NCI-H2029 (cell line): ENCODE measurements at places on chromosomes 13 and 19.
A peak's percentile ranks its signal among the peaks of the same experiment; 100 is the strongest.

- no peak for DNase-seq
Observed at GRCh38 chr19:42290523-42291434, 11.2 kb upstream of the PRR19 start.

DNA sequence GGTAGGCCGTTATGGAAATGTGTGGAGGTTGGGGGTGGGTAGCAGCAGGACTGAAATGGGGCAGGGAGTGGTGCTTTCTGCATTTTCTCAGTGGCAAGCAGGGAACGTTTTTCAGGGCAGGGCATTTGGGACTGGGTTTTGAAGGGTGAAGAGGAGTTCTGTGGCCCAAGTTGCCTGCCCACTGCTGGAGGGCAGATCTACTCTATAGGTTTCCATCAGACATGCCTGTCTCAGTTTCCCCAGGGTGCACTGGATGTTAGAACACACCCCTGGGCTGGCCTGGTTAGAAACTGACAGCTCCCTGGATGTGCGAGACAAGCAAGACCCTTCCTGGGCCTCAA is 870 bp upstream of the GRIN3B start:
- DNase-seq: no peak

GRCh38 chr19:5360003-5360780 is 19.6 kb upstream of the PTPRS start:
- peak; percentile 49 for DNase-seq

DNA sequence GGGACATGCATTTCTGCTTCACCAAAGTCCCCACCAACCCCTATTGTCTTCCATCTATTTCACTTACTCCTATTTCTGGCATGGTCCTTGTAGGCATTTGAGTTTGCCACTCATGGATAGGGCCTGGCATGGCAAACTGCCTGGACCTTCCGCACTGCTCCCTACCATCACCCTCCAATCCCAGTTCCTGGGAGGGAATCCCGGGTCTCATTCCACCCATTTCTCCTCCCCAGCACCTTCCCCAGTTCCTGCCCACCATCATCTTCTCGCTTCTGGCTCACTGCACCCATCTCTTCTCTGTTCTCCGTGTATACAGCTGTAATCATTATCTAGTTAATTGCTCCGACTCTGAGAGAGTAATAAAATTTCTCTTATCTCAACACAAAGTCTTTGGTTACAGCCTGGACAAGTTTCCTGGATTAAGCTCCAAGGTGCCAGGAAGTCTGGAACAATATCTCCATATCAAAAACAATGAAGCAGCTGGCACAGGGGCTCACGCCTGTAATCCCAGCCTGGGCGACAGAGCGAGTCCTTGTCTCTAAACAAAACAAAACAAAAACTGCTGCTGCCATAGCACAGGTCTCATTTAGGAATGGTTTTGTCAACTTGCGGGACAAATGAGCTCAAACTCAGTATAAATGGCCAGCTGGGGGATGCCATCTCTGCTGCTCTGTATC is 17.0 kb upstream of the COX7A1 start:
- DNase-seq: peak; percentile 88

DNA sequence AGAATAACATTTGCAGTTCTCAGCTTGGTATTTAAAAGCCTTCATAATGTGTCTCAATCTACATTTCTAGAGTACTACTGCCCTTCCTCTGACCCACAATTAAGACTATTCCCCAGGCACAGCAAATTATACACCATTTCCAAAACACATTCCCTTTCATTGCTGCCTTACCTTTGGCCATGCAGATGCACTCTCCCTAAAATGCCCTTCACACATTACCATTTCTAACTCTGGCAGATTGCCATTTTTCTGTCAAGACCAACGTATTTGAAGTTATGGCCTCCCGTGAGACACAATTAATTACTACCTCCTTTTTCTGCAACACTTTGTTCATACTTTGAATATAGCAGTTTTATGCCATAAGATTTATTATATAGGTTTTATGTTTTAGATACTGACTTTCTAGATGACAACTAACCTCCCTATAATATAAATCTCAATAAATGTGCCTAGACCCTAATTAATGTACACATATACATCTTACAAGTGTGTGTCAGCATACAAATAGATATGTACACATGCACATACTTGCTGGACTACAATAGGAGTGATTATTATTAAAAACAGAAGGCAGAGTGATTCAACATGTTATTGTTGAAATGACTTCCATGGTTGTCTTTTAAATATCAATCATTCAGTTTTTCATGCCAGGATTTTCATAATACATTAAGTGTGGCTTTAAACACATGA is 2902.5 kb downstream of the PCDH9 start:
- DNase-seq: no peak

DNA sequence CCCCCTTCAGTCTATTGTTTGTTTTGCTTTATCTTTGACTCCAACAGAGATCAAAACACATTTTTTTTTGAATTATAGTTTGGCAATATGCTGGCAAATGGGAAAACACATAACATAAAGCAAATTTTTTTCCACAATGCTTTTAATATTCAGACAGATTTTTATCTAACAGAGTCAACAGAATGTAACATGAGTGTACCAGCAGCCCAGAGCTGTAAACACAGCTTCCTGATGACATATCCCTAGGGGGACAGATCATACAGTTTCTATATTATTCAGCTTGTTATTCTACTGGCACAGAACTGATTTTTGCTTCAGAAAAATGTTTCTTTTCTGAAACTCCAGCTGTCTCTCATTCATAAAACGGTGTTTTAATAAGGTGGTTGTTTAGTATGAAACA is 168.8 kb downstream of the OLFM4 start:
- DNase-seq: no peak

DNA sequence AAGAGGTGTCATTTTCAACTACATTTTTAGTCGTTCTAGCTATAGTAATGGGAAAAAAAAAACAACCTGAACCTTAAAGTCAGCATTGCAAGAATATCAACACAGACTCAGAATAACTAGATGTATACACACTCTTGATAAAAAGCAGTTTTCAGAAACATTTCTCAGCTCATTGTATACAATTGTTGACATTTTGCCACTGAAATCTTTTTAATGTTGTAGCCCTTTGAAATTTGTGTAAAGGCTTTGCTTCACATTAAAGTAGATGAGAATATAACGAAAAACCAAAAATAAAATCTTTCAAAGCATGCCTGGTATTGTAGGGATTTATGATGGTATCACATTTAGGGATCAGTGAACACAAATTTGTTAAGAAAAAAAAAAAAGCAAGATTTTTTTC is 87.2 kb upstream of the SLC10A2 start:
- no peak for DNase-seq

GRCh38 chr13:37442996-37443395 is 155.6 kb downstream of the POSTN start:
- no peak for DNase-seq

GRCh38 chr13:25024175-25024574 is 71.8 kb upstream of the PABPC3 start:
- DNase-seq: no peak

DNA sequence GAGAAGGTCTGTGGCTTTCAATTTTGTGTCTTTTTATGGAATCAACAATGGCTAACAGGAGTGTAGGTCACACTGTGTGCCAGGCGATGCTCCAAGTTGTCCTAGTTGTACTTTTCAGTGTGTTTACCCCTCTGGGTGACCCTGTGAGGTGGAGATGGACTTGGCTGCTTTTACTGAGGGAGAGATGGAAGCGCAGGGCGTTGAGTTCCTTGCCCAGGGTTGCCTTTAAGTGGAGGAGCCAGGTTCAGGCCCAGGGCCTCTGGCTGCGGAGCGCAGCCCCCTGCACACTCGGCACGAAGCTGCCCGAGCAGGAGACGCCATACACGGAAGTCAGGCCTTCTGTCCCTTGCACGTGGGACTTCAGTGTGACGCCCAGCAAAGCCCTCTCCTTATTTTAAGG is 112.8 kb downstream of the RAB20 start:
- DNase-seq: no peak

- no peak for DNase-seq
Observed at GRCh38 chr19:5247957-5248705, 92.5 kb downstream of the PTPRS start.

DNA sequence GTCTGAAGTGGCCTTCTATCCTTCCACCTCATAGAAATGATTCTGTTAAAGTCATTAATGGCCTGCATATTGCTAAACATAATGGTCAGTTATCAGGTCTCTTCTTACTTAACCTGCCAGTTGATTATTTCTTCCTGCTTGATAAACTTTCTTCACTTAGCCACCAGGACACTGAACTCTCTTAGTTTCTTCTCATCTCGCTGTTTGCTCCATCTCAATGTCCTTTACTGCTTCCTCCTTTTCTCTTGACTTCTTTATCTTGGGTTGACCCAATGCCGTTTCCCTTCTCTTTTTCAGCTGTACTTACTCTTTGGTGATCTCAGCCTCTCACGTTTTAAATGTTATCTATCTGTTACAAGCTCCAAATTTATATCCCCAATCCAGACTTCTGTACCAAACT is 17.1 kb upstream of the CLC start:
- no peak for DNase-seq

GRCh38 chr13:50476577-50477285 is 366.8 kb downstream of the DLEU7 start:
- DNase-seq: no peak

DNA sequence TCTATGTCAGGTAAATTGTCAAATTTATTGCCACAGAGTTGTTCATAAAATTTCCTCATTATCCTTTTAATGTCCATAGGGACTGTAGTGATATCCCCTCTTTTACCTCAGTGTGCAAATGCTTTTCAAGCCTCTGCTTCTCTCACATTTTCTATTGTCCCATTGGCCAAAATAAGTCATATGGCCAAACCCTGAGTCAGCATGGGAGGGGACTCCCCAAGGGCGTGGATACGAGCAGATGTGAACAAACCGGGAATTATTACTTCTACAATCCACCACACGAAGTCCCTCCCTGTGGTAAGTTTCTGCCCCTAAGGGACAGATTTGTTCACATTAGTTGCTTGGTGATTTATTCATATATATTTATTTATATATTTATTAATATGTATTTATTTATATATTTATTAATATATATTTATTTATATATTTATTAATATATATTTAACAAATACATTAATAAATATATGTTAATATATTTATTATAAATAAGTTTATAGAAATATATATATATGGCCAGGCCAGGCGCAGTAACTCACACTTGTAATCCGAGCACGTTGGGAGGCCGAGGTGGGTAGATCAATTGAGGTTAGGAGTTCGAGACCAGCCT is 20.1 kb upstream of the CAMSAP3 start:
- no peak for DNase-seq

DNA sequence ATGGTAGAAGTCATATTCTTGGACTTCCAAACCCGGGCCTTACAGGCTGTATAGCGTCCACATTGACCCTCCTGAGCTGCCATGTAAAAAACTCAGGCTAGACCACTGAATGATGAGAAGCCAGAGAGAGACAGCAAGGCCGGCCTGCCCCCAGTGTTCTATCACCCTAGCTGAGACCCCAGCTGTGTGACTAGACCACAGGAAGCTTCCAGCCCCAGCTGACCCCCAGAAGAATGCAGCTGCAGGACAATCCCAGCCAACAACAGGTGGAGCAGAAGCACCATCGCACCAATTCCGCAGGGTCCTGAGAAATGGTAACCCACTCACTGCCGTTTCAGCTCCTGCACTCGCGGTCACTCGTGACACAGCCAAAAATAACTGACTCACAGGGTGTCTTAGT is 2.9 kb upstream of the ATP11A start:
- DNase-seq: no peak
